ENCODE measurements at places on chromosomes 13 and 19.

GRCh38 chr19:56155124-56155687 lies 14.1 kb downstream of the ZNF444 start:
- DNase-seq, result no peak

- no peak for DNase-seq
Measured at GRCh38 chr19:31355665-31356289, 6.5 kb upstream of the TSHZ3 start.

DNA sequence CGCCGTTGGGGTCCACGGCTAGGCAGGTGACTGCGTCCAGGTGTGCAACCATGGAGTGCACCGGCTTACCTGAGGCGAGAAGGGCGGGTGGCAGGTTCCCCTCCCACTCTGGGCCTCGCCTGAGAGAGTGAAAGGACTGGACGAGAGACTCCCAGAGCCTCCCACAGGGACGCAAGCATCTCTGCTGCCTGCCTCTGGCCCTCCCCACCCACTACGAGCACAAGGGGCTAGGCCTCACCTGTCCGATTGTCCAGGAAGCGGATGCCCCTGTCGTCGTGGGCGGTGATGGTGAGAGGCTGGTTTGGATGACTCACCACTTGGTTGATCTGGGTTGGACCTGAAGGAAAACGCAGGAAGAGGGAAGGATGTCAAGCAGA lies 5.1 kb upstream of the PRKD2 start:
- DNase-seq, result no peak

DNA sequence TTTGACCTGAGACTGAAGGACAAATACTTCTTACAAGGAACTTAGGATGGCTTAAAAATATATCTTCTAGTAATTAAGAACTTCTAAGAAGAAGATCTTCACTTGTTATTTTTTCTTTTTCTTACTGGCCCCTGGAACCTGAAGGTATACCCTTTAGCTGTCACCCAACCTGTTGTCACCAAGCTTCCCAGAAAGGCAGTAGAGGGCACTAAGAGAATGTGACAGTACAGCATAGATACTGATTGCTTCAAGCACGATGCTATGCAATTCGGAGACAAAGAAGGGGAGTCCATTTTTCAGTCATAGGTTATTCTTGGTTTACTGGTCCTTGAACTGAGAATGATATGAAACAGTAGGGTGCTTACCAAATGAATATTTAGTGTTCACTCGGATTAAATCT lies 208.3 kb upstream of the PCDH9 start:
- DNase-seq, result no peak

DNA sequence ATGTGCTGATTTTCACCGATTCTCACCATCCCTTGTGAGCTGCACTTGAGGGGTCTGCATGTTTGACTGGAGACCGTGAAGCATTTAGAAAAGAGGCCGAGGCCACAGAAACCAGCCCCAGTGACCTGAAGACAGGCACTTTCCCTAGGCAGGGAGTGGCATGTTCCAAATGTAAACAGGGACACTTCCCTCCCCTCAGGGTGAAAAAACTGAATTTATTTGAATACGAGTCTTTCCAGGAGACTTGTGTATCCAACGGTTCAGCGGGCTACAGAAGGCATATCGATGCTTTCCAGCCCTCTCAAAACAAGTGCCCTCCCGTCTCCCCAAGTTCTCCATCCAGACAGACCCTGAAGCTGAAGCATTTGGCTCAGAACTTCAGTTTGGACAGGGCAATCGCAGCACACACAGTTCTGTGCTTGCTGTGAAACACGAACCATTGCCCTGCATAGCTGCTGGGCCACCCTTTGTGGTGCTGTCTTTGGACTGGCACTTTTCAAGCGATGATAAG lies 106.1 kb downstream of the ZIC5 start:
- DNase-seq, result no peak

DNA sequence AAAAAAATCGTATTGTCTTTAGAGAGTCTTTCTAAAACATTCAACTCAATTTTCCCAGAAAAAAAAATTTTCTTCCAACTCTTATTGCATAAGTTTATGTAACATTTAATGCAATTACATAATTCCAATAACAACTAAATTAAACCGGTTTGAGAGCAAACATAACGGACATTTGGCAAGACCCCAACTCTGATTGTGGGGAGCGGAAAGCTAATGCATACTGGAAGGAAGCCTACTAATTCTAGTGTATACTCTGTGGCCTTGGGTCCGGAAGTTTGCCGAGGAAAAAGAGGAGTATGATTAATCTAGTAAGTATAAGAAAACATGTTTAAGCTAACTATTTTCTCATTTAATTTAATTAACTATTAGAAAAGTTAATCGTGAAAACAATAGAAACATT lies 21.3 kb upstream of the MIR17HG start:
- no peak for DNase-seq

DNA sequence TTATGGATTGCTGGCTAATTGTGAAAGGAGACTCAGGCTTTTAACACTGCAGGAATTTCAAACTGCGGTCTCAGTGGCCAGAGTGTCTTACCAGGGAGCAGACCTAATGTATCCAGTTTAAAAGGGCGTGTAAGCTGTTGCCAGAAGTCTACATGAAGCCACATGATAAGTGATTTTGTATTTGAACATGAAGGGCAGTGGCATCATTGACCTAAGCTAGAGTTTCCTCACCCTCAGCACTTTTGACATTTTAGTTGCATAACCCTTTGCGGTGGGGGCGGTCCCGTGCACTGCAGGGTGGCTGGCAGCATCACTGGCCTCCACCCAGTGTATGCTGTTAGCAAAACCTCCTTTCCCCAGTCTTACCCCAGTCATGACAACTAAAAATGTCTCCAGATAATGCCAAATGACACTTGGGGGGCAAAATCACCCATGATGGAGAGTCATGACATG lies 23.7 kb upstream of the GPR18 start:
- no peak for DNase-seq
